ENCODE measurements at places on chromosomes 4 and X. TPM values are rescaled to one million over a fixed set of nuclear protein-coding genes. Genes with fewer than 3 reads are reported as not detected.

Gene FHIP1A
- 41.9 TPM for total RNA-seq

Gene NUDT9
- 16.7 TPM for total RNA-seq

Gene CLCN5
- total RNA-seq, result 7.0 TPM

GRCh38 chrX:41145920-41146608, 60.8 kb downstream of the USP9X start:
- no peak for DNase-seq

GRCh38 chr4:120286813-120287212, 220.2 kb upstream of the MAD2L1 start:
- no peak for DNase-seq

DNA sequence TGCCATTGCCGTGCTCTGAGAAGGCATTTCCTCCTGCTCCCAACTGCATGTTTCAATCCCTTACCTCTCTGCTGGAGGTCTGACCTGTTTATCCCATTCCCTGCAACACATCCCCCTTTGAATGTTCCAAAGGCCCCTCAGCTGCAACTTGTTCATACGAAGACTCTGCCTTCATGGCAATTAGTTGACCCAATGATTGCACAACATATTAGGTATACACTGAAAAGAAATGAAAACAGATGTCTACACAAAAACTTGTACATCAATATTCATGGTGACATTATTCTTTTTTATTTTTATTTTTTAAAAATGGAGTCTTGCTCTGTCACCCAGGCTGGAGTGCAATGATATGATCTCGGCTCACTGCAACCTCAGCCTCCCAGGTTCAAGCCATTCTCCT, 54.9 kb upstream of the STX18 start:
- DNase-seq, result no peak

DNA sequence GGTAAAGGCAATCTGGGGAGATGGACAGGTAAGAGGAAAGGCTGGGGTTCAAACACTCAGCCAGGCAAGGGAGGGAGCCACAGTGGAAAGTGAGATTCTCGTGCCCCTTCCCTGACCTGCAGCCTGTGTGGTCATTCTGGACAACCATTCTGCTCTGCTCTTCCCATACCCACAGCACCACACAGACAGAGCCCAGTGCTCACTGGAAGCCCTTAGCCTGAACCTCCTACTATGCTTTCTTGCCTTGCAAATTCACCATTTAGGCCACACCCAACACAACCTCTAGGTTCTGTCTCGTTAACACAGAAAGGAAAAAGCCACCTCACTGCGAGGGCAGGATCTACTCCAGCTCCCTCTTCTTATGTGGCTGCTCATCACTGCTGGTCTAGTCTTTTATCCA, 92.7 kb downstream of the SHISA3 start:
- no peak for DNase-seq

DNA sequence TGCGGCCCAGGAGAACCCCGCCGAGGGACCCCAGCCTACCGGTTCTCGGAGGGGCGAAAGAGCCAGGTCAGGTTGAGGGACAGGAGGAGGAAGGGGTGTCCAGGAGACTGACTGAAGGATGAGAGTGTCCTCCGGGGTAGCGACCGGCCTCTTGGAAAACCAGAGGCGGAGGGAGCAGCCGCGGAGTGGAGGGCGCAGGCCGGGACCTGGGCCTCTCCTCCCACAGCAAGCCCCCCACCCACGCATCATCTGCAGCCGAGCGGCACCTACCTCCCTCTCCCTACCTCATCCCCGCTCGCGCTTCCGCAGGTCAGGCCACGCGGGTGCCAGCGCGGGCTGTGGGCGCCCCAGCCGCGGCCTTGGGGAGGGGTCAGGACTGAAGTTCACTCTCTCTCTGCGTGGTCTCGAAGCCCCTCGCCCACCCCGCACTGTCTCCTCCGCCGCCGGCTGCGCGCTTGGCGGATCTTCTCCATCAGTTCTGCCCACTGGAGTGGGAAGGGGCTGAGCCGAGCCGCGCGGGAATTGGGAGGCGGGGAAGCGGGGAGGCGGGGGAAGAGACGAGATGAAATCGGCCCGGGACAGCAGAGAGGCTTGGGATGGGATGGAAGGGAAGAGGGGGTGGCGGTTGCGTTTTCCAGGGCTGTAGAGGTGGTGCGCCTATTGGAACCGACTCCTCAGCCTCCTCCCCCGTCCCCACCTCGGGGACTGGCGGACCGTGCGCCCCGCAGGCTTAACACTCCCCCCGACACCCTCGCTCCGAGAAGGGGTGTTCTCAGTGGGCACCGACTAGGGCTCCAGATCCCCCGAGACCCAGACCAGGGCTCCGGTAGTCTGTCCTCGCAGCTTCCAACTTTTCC, 1.8 kb downstream of the NLGN4X start:
- no peak for DNase-seq

- DNase-seq, result no peak
Observed at GRCh38 chrX:5490786-5491563, 737.7 kb downstream of the NLGN4X start.

- no peak for DNase-seq
Observed at GRCh38 chrX:55007656-55008055, 7.5 kb downstream of the APEX2 start.

DNA sequence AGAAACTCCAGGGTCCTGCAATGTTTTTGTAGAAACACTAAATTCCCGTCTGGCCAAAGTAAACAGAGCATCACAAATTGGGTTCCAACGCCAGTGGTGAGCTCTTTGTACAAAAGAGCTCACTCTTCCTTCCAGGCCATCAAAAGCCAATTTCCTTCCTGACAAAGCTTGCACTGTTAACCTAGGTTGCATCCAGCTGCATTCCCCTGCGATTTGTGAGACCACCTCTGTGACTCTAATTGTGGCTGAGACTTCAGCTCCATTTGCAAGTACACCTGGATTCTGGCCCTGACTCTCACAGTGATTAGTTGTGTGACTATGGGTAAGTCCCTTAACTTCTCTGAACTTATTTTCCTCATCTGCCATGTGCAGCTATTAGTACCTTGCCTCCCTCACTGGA, 212.5 kb upstream of the CXorf66 start:
- DNase-seq, result no peak
